ENCODE measurements at places on chromosomes 6 and 20. TPM values are rescaled to one million over a fixed set of nuclear protein-coding genes. Genes with fewer than 3 reads are reported as not detected.

The FUT9 gene
- not detected for total RNA-seq

The MRAP2 gene
- total RNA-seq, result not detected

The RNF114 gene
- 90.5 TPM for total RNA-seq

The ZSCAN23 gene
- 2.4 TPM for total RNA-seq

The LAMA2 gene
- not detected for total RNA-seq

The OR2B6 gene
- not detected for total RNA-seq

The SRSF12 gene
- not detected for total RNA-seq

The MPIG6B gene
- 0.64 TPM for total RNA-seq

The KAT14 gene
- 16.2 TPM for total RNA-seq

The TCP1 gene
- 147 TPM for total RNA-seq

The TINAG gene
- total RNA-seq, result not detected

The LY6G5C gene
- 2.4 TPM for total RNA-seq

The WFDC2 gene
- total RNA-seq, result 1.7 TPM

The C6orf15 gene
- total RNA-seq, result not detected

The RFX6 gene
- not detected for total RNA-seq

The SLC2A10 gene
- not detected for total RNA-seq

The ACSS1 gene
- total RNA-seq, result 38.4 TPM
